ENCODE measurements at places on chromosomes 2 and 18. TPM values are rescaled to one million over a fixed set of nuclear protein-coding genes. Genes with fewer than 3 reads are reported as not detected.

DNA sequence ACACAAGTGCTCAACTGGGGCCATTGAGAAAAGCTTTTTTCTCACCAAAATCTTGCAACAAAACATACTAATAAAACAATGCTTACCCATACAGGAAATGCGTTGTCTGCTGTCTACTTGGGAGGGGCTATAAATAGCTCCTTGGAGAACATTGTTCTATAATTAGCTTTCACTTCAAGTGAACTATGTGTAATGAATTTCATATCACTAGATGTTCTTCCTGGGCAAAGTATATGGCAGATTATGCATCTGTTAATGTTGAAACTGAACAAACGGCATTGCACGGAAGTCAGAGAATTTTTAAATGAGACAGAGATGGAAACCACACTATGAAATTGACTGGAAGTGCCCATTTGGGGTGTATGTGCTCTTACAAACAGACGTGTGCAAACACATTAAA lies 6.4 kb upstream of the NPAS2 start:
- no peak overlapping the region for H3K27ac ChIP-seq
- H3K4me1 ChIP-seq: no peaks in the 10 kb centered on the region
- DNase-seq: no peak
- no peak overlapping the region for H3K4me3 ChIP-seq

GRCh38 chr2:12168791-12169388 lies 422.5 kb downstream of the LPIN1 start:
- DNase-seq: no peak
- H3K27me3 ChIP-seq: no peaks in the 10 kb centered on the region
- no peak overlapping the region for H3K27ac ChIP-seq
- H3K4me1 ChIP-seq: peaks cover 22% of the 10 kb centered on the region

GRCh38 chr2:175293776-175294175 lies 112.3 kb upstream of the ATP5MC3 start:
- no peak overlapping the region for H3K4me3 ChIP-seq
- H3K27ac ChIP-seq: no peak overlapping the region
- no peaks in the 10 kb centered on the region for H3K36me3 ChIP-seq
- H3K4me1 ChIP-seq: no peaks in the 10 kb centered on the region

Gene NT5DC4
- total RNA-seq: not detected

DNA sequence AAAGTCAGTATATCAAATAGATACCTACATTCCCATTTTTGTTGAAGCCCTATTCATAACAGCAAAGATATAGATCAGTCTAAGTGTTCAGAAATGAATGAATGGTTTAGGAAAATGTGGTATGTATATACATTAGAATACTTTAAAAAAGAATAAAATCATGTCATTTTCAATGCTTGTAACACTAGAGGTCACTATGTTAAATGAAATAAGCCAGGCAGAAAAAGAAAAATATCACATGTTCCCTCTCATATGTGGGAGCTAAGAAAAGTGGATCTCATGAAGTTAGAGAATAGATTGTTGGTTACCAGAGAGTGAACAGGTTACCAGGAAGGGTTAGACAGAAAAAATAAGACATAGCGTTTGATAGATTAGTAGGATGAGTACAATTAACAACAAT lies 1111.0 kb upstream of the SLC39A10 start:
- H3K4me1 ChIP-seq: no peaks in the 10 kb centered on the region
- peak; percentile 48 for DNase-seq
- no peak overlapping the region for H3K4me3 ChIP-seq

DNA sequence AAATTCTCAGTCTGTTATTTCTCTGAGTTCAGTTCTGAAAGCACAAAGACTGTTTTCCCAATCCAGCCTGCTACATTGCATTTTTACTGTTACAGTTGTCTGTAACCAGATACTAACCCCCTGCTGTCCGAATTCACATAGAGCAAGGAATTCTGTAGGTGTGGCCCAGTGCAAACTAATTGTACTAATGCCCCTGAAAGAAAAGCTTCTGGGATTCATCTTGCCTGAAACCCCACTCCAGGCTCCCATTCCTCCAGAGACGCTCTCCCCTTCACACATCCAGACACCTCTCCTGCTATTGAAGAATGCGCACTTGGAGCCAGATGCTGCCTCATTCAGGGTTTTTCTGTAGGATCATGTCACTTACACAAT lies 127.0 kb downstream of the TTC32 start:
- no peak overlapping the region for H3K4me3 ChIP-seq
- H3K27me3 ChIP-seq: no peaks in the 10 kb centered on the region
- DNase-seq: no peak
- H3K27ac ChIP-seq: no peak overlapping the region

Gene NGEF
- not detected for total RNA-seq

DNA sequence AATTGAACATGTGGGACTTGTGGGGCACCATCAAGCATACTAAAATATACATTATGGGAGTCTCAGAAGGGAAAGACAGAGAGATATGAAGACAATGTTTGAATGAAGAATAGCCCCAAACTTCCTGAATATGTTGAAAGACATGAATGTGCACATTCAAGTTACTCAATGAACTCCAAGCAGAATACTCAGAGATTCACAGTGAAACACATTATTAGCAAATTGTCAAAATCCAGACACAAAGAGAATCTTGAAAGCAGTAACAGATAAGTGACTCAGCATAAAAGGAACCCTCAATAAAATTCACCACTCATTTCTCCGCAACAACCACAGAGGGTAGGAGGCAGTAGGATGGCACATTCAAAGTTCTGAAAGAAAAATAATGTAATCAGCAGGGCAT lies 8.8 kb downstream of the C2orf92 start:
- H3K4me1 ChIP-seq: peaks cover 10% of the 10 kb centered on the region
- no peak for DNase-seq
- H3K27ac ChIP-seq: no peak overlapping the region
- no peaks in the 10 kb centered on the region for H3K27me3 ChIP-seq

Gene INPP5D
- 145 TPM for total RNA-seq

Gene ITSN2
- 96.0 TPM for total RNA-seq

- H3K27me3 ChIP-seq: no peaks in the 10 kb centered on the region
- H3K27ac ChIP-seq: no peak overlapping the region
- peaks cover 22% of the 10 kb centered on the region for H3K4me1 ChIP-seq
- H3K4me3 ChIP-seq: no peak overlapping the region
Observed at GRCh38 chr2:66481100-66481549, 46.2 kb downstream of the MEIS1 start.

DNA sequence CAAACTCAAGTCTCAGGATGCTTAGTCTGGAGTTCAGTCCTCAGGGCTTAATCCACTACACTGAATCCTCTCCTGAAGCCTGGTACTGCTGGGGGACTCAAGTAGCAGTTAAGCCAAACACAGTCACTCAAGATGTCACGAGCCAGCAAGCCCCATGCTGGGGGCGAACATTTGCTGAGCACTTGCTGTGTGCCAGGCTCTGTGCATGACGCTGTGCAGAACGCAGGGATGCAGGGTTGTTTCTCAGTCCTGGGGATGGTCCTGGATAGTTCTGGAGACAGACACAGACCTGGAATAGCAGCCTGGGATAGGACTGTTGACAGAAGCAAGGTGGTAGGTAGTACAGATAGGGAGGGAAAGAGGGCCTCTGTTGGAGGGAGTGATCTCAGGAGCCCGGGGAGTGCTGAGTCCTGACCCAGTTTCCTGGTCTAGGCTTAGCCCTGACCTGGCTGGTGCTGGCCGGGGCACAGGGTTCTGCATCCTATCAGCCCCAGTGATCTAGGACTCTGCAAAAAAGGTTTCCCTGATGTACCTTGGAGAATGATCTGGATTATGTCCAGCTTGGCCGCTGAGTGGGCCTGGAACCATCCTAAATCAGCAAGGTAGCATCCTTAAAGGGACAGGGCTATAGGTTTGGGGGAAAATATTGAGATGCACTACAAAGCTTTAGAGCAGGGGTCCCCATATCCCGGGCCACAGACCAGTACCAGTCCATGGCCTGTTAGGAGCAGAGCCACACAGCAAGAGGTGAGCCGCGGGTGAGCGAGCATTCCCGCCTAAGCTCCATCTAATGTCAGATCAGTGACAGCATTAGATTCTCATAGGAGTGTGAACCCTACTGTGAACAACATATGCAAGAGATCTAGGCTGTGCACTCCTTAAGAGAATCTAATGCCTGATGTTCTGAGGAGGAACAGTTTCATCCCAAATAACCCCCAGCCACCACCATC lies 54.7 kb upstream of the OTOF start:
- DNase-seq: no peak
- H3K4me3 ChIP-seq: no peak overlapping the region
- no peaks in the 10 kb centered on the region for H3K27me3 ChIP-seq

DNA sequence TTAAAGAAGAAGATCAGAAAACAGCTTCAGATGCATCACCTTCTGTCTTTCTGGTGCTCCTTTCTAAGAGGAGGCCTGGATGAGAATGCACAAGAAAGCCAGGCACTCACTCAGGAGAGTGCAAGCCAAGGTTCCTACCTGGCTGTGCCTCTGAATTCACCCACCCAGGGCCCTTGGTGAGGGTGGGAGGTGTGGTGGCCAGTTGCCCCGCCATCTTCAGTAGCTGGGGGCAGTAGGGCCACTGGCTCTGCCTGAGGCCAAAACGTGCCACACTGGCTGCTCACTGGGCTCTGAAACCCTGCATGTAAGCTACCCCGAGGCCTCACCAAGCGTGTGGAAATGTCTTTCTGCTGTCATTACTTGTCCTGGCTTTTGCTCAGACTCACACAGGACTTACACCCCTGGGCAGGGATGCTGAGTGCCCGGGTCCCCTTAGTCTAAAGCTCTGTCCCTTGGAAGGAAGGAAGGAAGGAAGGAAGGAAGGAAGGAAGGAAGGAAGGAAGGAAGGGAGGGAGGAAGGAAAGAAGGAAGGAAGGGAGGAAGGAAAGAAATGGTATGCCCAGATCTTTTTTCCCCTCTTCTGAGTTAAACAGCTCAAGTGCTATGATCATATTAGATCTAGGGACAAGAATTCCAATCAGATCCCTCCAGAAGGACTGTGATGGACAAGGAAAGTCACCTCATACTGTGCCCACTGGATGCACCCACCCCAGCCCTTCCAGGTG lies 8.5 kb upstream of the LBH start:
- peak overlapping the region; percentile 45 for H3K27ac ChIP-seq
- DNase-seq: no peak
- H3K27me3 ChIP-seq: no peaks in the 10 kb centered on the region

- H3K27ac ChIP-seq: no peak overlapping the region
- H3K4me1 ChIP-seq: peaks cover 49% of the 10 kb centered on the region
- H3K27me3 ChIP-seq: no peaks in the 10 kb centered on the region
- H3K4me3 ChIP-seq: no peak overlapping the region
- H3K36me3 ChIP-seq: no peaks in the 10 kb centered on the region
Observed at GRCh38 chr2:109707281-109708147, 86.6 kb upstream of the RGPD5 start.

GRCh38 chr2:39059366-39059952 lies 61.4 kb downstream of the SOS1 start:
- H3K4me1 ChIP-seq: peaks cover 39% of the 10 kb centered on the region
- no peaks in the 10 kb centered on the region for H3K27me3 ChIP-seq
- peak overlapping the region; percentile 47 for H3K27ac ChIP-seq
- peaks cover 25% of the 10 kb centered on the region for H3K36me3 ChIP-seq
- H3K4me3 ChIP-seq: no peak overlapping the region

Gene FKBP1B
- 0.71 TPM for total RNA-seq

DNA sequence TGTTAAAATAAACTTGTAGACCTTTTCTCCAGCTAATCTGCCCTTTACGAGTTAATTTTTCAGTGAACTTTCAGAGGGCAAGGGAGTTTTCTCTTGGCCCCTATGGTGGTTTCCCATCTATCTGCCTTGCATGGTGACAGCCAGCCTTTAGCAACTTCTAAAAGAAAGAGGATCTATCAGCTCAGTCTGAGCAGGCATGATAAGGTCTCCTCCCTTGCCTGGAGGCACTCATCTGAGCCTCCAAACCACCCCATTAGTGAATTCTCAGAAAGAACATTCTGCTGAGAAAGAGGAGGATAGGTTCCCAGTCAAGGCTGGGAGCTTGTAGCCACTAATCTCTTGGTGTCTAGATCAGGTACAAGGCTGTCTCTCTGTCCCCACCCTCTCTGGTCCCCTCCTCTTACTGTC lies 10.7 kb upstream of the GYPC start:
- peaks cover 7% of the 10 kb centered on the region for H3K4me1 ChIP-seq
- no peaks in the 10 kb centered on the region for H3K27me3 ChIP-seq
- no peak for DNase-seq
- H3K36me3 ChIP-seq: no peaks in the 10 kb centered on the region

DNA sequence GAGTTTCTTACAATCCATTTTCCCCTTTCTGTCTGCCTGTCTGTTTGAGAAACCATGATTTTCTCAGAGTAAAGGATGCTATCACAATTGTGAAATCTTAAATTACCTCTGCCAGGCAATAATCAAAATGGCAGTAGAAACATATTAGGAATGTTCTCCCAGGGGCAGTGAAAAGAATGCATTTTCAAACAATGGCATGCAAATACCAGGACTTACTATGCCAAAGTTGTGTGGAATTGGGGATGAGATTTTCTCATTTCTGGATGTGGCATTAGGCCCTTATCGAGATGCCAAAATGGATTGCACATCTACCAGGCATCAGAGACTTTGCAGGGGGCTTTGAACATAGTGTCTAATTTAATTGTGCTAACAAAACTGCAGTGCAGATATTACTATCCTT lies 821.4 kb downstream of the RNF144A start:
- no peaks in the 10 kb centered on the region for H3K36me3 ChIP-seq
- H3K27me3 ChIP-seq: no peaks in the 10 kb centered on the region
- no peak for DNase-seq
- no peak overlapping the region for H3K27ac ChIP-seq
- H3K4me1 ChIP-seq: peaks cover 18% of the 10 kb centered on the region

Gene PSMD1
- 92.1 TPM for total RNA-seq

DNA sequence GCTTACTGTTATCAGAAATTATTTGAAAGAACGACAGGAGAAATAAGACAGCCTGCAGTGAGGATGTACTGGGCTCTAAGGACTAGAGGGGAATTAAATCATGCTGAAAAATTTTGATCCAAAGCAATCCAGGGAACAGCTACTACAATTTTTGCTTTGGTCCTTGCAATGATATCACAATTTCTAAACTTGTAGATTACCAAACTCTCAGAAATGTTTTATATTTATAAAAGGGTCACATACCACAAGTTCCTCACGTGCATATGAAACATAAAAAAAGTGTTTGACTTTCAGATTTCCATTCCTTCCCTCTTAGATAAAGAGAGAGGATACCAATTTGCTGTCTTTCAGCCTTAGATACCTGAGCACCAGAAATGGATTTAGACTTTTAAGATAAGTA lies 261.2 kb downstream of the STK39 start:
- H3K27ac ChIP-seq: no peak overlapping the region
- DNase-seq: no peak
- H3K27me3 ChIP-seq: no peaks in the 10 kb centered on the region
- H3K4me1 ChIP-seq: peaks cover 26% of the 10 kb centered on the region
- no peaks in the 10 kb centered on the region for H3K36me3 ChIP-seq
- no peak overlapping the region for H3K4me3 ChIP-seq

Gene SLC8A1
- not detected for total RNA-seq
